ENCODE measurements at places on chromosomes 4 and X. TPM values are rescaled to one million over a fixed set of nuclear protein-coding genes. Genes with fewer than 3 reads are reported as not detected.

Gene PACRGL
- total RNA-seq = 65.8 TPM

Gene PCSK1N
- 38.5 TPM for total RNA-seq

Gene PRDM8
- 4.9 TPM for total RNA-seq

Gene CCDC160
- 3.0 TPM for total RNA-seq

Gene GPRIN3
- total RNA-seq = 12.6 TPM

Gene MAGEA10
- not detected for total RNA-seq

Gene JADE1
- total RNA-seq = 35.6 TPM

Data from metanephros (tissue), 2 donors.